ENCODE measurements at places on chromosomes 3 and 15.

DNA sequence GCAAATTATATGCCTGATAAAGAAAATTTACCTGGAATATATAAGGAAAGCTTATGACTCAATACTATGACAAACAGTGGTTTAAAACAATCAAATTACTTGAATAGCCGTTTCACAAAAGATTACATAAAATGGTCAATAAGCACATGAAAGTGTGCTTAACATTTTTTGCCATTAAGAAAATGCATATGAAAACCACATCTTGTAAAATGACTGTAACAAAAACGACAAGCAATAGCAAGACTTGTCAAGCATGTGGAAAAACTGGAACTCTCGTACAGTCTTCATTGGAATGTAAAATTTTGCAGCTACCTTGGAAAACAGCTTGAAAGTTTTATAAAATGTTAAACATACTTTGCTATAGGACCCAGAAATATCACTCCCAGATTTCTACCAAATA is 1110.3 kb downstream of the NAALADL2 start:
- DNase-seq = no peak

GRCh38 chr3:173055228-173055933 is 85.7 kb downstream of the SPATA16 start:
- DNase-seq = no peak

DNA sequence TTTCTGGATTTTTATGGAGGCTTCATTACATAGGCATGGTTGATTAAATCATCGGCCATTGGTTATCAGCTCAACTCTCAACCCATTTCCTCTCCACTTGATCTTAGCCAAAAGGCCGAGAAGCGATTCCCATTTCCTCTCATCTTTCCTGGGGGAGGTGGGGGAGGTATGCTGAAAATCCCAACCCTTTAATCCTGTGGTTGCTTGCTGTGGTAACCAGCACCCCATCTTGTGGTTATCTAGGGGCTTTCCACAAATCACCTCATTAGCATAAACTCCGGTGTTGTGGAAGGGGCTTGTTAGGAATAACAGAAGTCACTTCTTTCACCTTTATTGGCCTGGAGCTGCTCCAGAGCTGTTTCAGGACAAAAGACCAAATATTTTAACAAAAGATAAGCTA is 20.9 kb downstream of the PDE8A start:
- no peak for DNase-seq

DNA sequence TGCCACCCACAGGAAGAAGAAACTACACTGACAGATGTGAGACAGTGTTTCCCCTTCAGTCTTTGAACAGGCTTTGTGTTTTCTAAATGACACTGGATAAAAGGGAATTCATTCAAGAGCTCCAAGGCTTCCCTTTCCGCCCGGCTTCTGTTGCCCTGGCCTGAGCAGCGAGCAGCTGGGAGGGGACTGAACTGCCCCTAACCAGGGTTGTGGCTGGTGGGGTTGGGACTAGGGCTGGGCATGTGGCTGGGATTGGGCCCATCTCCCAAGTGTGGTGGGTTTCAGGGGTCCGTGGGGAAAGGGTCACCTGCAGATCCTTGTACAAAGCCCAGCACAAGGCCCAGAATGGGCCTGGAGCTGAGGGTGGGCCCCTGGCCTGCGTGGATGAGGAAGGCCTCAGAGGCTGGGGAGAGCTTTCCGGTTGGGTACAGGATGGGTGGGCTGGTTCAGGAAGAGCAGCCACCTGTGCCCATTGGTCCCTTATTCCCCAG is 10.4 kb downstream of the VILL start:
- no peak for DNase-seq

DNA sequence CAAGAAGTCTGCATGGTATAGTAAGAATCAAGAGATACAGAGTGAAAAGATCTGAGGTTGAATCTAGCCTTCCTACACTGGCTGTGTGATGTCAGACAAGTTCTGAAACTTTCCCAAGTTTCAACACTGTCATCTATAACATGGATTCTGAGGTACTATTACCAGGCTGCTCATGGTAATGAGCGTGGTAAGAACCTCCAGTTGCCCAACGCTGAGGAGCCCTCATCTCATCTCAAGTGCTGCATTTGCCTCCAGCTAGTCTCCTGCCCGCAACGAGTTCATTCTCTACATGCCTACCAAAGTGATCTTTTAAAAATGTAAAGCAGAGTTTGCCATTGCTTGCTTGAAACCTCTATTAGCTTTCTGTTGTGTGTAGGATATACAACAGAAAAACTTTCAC is 168.1 kb downstream of the NEK11 start:
- DNase-seq = no peak

- DNase-seq = no peak
Measured at GRCh38 chr3:126959921-126960603, 22.9 kb upstream of the PLXNA1 start.

DNA sequence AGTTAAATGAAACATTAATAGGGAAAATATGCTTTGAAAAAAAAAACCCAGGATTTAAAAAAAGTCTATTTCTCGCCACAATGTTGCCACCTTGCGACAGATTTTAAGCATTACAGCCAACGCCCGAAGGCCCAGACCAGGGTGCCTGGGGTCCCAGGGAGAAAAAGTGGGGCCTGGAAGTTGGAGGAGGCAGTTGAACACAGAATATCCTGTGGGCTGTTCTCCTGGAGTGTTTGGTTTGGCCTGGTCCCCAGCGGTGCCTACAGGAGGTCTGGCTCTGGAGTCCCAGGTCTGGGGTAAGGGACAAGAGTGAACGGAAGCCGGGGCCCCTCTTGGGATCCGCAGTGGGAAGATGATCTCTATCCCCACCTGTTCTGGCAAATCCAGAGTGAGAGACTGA is 3.4 kb downstream of the RNU6-1 start:
- DNase-seq = peak; percentile 43

GRCh38 chr3:64223791-64224745 is 1.2 kb downstream of the PRICKLE2 start:
- DNase-seq = no peak

DNA sequence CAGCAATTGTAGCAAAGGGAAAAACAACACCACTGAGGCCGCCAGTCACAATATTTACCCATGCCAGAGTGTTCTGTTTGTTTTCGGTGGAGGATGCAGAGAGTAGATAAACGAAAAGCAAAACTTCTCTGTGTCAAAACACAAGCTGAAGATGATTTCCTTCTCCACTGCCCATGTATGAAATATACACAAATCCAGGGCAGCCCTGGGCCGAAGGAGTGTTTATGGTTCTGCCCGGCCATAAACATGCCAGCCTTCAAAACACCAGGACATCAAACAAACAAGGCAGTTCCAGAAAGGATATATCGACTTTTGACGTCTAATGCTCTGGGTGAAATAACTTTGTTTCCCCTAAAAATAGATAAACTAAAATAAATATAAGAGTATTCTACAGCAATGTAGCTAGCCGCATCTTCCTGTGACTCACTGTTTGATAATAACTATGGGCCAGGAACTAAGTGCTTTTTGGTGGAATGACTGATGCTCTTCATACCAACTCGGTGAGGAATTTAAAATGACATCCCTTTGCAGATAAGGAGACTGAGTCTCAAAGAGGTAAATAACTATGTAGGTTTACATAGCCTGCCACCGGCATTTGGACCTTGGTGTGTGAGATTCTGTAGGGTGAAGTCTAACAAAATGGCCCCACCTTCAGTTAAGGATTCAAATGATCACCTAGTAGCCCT is 82.8 kb downstream of the MAGI1 start:
- no peak for DNase-seq

Data from activated T-cell treated with anti-CD3 and anti-CD28 coated beads for 24 hours (primary cell).